ENCODE measurements at places on chromosomes 7 and 10.
A peak's percentile ranks its signal among the peaks of the same experiment; 100 is the strongest.

DNA sequence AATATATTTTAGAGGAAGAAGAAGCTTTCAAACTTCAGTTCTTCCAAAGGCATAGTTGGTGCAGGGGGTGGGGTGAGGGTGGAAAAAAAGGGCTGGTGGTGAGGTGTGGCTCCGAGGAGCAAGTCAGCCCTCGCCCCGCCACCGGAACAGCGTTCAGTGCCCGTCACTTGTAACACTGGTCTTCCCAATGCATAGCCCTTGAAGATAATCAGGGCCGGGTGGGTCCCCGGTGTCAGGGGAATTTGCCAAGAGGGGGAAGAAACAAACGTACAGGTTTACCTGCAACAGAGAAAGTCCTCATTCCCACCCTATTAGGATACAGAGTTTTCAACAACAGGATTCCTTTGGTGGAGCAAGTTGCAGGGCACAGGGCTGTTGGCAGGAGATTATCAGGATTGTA is 1.5 kb downstream of the SVOPL start:
- DNase-seq: no peak

DNA sequence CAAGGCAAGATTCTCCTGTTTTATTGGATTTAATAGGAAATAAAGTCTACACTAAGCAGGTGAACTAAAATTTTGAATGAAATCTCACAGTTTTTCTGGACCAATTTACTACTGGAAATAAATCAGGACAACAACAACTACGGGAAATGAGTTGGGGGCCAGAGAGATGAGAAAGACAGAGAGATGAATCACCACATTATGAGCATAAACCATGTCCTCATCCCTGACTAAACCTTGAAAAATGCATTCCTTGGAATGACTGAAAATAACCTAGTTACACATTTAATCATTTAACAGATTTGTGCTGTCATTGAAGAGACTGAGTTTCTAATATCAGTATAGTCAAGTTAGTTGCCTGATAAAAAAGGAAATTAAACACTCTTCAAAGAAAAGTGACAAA is 608.4 kb upstream of the KCND2 start:
- DNase-seq: no peak

GRCh38 chr10:47329855-47330254 is 7.6 kb downstream of the GDF2 start:
- DNase-seq: no peak

- no peak for DNase-seq
These were observed 216.9 kb upstream of the FERD3L start for GRCh38 chr7:19362099-19362498.

- no peak for DNase-seq
These were observed 243.2 kb upstream of the TMEM229A start for GRCh38 chr7:124276005-124276622.

DNA sequence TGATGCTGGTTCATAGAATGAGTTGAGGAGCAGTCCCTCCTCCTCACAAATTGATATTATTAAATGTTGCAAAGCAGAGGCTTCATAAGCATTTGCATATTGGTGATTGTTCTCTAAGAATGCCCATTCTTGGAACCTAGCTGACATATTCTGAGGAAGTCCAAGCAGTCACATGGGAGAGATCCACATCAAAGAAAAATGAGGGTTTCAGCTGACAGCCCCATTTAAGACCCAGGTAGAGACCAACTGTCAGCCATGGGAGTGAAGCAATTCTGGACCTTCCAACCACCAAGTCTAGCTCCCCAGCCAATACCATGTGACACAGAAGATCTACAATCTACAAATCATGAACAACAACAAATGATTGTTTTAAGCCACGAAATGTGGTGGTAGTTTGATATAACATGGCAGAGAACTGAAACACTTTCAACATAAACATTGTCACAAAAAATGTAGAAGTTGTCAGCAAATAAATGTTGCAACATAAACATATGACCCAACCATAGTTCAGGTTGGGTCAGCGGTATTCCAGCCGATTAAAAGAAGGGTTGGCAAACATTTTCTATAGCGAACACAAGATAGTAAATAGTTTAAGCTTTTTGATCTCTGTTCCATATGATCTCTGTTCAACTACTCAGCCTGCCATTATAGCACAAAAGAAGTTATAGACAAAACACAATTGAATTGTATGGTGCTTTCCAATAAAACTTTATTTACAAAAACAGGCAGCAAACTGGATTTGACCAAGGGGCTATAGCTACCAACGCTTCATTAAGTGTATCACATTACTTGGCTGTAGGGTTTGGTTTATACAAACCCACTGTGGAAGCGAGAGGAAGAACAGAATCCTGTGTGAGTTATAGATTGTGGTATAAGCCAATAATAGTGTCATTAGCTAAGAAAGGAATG is 41.4 kb upstream of the MPP7 start:
- no peak for DNase-seq

DNA sequence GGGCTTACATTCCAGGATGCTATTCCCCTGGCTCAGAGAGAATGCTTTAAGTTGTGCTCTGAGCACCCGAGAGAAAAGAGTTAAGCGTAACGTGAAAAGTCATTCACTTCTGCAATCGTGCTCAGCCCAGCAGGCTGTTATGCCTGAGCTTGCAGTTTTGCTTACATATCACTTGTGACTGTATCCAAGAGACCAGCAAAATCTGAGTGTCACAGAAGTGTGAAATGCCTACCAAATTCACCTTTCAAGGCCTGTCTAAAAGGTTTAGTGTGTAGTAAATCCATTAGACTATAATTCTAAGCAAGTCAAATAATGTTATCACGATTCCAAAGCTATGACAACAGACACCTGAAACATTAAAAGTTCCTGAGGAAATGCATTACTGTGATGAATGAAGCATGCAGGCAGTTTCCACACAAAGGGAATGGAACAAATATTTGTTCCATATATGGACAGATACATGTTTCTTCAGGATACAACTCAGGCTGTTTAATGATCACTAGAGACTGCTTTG is 20.1 kb downstream of the ITGB1 start:
- DNase-seq: no peak

GRCh38 chr10:22420787-22421517 is 75.7 kb downstream of the SPAG6 start:
- no peak for DNase-seq

- DNase-seq: peak; percentile 44
These were observed 10.9 kb upstream of the INPP5A start for GRCh38 chr10:132526676-132527075.

GRCh38 chr7:151694828-151695580 is 175.3 kb upstream of the RHEB start:
- no peak for DNase-seq

DNA sequence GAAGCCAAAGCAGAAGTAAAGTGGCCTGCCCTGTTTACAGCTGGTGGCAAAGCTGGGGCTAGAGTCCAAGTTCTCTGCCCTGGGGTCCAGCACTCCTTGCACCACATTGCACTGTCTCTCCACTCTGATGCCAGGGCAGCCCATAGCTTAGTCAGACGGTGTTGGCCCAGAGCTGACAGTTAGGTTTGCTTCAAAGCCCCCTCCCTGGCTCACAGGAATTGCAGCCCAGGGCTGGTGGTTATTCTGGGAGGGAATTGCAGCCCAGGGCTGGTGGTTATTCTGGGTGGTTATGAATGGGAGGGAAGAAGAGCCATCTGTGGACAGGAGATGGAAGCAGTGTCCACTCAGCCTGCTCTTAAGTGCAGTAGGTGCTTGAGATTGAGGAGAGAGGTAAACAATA is 88.9 kb downstream of the SCRN1 start:
- DNase-seq: no peak

DNA sequence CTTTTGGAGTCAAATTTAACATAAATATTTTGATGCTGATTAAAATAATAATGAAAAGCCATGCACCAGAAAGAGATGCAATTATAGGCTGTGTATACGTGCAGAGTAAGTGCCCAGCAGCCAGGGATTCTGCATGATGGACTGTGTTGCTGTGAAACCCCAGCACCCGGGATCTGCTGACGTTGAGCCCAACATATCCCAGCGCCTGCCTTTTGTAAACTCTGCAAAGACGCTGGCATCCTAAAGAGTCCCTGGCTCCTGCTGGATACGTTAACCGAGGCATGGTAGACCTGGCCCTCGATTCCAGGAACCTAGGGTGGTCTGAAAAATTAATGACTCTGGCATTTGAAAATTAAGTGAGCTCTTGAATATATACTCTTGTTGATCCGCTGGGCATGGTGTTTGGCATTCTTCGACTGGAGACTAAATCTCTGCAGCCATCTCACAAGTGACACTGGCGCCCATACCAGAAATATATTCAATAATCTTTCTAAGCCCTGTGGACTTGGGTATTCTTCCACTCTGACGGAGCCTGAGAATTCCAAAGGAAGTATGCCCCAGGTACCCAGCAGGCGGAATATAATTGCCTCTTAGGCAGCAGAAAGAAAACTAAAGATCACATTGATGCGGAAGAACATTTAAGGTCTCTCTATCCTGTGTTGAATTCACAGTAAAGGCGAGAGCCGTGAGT is 191.2 kb upstream of the SH2B2 start:
- DNase-seq: no peak

DNA sequence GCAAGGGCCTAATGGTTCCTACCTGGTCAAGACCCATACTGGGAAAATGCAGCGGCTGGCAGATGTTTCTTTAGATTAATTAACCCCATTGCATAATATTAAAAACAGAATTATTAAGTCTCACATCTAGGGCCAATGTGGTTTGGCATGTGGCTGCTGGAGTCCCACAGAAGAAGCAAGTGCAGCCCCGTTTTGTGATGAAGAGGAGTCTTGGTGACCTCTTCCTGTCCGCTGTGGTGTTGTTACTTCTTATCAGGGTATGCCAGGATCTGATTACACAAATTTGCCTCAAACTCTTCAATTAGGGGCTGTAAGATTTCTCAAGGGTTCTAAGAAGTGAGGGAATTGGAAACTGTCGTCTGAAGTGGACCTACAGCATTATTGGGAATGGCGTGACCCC is 240.3 kb downstream of the SEC23IP start:
- DNase-seq: no peak

DNA sequence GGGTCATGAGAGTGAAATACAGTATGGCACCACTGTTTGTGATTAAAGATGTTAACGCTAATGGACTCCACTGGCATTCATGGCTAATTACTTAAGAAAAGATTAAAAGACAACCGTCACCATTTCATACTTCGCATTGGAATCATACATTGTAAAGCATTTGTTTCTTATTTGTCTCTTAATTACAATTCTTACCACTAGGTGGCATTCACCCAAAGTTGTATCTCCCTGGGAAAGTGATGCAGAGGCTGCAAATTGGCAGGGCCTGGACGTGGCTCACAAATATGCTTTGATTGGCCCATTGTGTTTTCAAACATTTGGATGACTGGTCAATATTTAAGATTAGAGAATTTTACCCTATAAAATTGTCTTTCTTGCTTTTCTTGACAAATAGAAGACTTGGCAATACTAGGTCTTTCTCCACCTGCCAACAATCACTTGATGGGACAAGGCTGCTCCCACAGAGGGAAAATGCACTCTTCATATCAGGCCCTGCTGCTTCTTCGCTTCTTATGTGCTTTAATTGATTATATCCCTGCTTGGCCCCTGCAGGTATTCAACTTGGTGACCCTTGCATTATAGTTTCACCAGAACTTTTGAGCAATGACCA is 72.1 kb upstream of the STARD3NL start:
- no peak for DNase-seq

DNA sequence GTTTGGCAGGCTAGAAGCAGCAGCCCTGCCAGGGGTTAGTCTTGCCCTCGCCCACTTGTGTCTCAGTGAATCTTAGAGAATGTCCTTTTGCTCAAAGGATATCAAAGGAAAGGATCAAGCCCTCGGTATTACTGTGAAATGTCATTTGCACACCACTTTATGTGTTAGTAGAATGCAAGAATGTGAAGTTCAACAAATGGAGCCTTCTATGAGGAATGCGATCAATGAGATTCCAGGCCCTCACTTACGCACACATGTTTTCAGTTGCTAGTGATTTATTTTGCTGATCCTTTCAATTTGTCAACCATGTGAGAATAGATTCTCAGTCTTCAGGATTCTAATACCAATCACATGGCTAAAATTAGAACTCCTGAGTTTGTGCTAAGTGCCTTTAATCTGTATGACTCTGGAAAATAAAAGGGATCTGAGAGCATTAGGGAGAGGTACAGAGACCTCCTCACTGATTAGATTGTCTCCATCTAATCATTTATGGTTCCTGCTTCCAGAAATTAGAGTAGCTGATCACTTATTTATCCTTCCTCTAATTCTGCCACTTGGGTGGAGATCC is 123.0 kb upstream of the SP4 start:
- no peak for DNase-seq

GRCh38 chr10:112213836-112214235 is 30.3 kb upstream of the GPAM start:
- no peak for DNase-seq

DNA sequence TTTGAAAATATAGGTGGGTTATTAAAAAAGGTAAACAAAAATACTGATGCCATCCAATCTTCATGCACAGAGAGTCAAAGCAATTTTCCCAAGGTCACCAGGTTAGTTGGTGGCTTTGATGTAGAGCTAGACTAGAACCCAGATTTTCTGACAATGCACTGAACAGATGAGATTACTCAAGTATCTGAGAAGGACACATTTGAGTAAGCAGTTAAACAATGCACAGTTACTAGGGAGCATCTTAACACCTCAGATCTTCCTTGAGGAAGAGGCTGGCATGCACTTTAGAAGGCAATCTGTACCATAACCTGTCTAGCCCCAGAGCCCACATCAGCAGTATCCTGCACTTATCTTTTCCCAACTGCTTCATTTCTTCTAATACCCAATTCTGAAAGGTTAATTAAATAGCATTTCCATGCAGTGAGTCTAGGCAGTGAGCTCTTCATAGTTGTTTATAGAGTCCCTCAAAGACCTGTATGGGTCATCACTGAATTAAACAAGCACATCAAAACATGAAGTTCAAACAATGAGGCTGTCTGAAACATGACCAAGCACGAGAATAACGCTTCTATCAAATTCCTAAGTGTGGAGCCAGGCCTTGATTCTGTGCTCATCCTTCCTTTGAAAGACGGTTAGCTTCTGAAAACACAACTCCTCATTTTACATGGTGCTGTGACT is 38.2 kb upstream of the ANK3 start:
- DNase-seq: no peak

DNA sequence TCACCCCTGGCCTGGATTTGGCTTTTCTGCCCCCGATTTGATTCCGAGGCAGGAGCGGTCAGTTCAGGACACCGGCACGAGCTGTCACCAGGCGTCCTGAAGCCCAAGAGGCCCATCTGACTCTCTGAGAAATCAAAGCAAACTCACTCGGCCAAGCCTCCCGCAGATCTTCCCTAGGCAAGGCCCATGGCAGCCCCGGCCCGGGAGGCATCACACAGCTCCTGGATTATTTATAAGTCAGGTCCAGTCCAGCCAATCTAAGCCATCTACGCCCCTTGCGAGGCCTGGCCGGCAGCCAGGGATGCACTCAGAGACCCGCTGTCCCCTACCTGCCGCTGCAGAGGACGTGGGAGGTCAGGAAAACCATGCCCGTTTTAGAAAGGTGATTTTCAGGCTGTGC is 87.3 kb upstream of the DIP2C start:
- DNase-seq: no peak
